ENCODE measurements at places on chromosomes 13 and 19. TPM values are rescaled to one million over a fixed set of nuclear protein-coding genes. Genes with fewer than 3 reads are reported as not detected.
A peak's percentile ranks its signal among the peaks of the same experiment; 100 is the strongest.

GRCh38 chr19:54561840-54562239, 11.8 kb upstream of the LILRA2 start:
- DNase-seq, result no peak

DNA sequence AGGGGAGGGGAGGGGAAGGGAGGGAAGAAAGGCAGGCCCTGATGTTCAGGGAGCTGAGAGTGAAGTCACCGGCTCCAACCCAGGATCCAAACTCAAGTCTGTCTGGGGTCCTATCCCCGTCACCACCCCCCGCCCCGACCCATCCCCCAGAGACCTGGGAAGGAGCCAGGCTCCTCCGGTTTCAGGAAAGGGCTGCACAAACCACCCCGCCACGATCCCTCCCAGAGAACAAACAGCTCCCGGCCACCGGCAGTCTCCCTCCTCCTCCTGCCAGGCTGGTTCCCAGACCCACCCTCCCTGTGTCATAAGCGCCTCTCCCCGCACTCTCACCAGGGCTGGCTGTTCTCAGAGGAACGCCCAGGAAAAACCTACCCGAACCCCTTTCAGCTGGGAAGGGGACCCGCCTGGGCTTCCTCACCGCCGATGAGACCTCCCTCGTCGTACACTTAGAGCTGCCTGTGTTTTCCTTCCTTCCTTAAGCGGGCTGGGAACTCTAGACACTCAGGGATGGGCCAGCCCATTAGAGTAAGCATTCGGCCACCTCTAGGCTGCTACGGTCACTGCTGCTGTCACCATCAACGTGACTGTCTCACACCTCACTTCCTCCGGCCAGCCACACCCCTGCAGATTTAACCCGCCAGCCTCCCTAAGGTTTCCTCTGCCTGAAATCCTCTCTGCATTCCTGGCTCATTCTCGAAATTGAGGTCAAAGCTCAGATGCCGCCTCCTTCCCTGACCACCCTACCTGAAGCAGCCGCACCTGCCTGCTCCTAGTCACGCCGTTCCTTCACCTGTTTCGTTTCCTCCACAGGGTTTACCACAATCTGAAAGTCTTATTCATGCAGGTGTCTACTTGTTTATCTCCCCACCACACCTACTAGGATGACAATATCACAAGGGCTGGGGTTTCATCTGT, 6.3 kb upstream of the RDH13 start:
- no peak for DNase-seq

GRCh38 chr13:108594153-108594552, 35.3 kb upstream of the MYO16 start:
- no peak for DNase-seq

GRCh38 chr13:83536153-83536552, 346.1 kb downstream of the SLITRK1 start:
- no peak for DNase-seq

DNA sequence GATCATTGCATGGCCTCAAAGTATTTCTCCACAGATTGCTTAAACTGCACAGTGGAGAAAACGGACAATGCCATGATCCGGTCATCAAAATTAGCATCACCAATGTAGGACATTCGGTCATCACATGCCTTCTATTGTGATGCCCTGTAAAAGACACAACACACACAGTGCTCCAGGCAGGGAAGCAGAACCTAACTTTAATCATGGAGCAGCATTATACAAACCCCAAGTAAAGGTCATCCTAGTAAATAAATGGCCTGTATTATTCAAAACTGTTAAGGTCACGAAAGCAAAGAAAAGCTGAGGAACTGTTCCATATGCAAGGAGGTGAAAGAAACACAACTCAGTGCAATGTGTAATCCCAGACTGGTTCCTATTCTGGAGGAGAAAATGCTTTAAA, 42.2 kb downstream of the TGDS start:
- DNase-seq, result no peak

GRCh38 chr13:112445411-112446271, 69.5 kb downstream of the SPACA7 start:
- DNase-seq, result no peak

DNA sequence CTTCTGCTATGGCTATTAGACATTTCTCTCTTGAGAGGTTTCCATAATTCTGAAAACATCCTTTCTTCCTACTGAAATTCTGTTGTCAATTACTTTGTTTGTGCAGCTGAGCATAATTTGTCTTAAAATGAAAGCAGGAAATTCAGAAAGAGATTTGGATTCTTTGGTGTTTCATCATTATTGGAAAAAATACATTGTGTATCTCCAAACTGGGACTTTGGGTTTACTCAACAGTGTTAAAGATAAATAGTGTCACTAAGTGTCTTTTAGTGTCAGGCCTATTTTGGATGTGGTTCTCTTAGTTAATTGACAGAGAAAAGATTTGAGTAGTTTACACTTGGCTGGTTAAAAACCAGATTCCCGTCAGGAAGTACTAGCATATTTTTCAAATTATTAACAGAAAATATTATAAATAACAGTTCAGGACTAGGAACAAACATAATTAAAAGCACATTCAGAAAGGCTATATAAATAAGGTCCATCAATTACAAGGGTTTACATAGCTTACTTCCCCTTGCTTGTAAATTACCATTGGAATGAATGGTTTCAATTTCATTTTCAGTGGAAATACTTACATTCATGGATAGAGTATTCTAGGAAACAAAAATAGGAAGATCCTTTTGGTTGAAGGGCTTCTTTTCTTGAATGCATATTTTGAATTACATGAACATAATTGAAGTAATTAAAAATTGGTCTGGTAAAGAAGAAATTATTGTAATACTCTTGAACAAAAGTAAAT, 483.1 kb downstream of the GPC6 start:
- DNase-seq, result no peak

DNA sequence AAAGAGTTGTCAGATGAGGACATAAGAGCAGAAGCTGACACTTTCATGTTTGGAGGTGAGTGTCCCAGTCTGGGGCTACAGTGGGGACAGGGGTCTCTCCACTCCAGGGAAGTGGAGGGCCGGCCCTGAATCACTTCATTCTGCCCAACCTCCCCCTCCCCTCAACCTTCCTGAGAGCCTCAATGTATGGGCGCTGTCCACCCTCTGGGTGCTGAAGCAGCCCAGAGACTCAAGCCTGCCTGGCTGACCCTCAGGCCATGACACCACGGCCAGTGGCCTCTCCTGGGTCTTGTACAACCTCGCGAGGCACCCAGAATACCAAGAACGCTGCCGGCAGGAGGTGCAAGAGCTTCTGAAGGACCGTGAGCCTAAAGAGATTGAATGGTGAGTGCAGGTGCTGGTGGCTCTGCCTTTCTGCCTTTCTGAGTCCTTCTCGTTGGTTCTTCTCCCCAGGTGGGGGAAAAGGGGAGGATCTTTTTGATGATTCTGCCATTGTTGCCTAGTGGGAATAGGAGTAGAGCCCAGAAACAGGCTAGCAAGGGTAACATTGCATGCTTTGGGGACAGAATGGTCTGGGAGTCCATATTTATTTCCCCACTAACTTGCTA, 8.8 kb downstream of the CYP4F8 start:
- DNase-seq, result no peak

- no peak for DNase-seq
Measured at GRCh38 chr13:23383151-23383550, 50.4 kb downstream of the SACS start.

- no peak for DNase-seq
Measured at GRCh38 chr13:100300708-100301107, 211.8 kb downstream of the PCCA start.

- DNase-seq, result no peak
Measured at GRCh38 chr13:42401376-42401775, 129.4 kb downstream of the AKAP11 start.

DNA sequence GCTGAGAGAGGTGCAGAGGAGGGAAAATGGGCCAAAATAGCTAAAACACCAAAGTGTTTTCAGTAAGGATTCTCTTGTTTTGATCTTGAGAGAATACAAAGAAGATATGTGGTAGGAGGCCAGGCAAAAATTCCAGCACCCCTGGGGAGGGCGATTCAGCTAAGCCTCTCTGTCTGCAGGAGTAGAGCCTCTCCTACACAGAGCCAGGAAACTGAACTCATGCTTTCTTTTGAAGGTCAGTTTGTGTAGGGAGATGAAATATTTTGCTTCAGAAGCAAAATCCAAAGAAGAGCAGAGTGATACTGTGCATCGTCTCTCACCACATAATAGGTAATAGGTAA, 565.0 kb downstream of the FGF9 start:
- DNase-seq, result no peak

DNA sequence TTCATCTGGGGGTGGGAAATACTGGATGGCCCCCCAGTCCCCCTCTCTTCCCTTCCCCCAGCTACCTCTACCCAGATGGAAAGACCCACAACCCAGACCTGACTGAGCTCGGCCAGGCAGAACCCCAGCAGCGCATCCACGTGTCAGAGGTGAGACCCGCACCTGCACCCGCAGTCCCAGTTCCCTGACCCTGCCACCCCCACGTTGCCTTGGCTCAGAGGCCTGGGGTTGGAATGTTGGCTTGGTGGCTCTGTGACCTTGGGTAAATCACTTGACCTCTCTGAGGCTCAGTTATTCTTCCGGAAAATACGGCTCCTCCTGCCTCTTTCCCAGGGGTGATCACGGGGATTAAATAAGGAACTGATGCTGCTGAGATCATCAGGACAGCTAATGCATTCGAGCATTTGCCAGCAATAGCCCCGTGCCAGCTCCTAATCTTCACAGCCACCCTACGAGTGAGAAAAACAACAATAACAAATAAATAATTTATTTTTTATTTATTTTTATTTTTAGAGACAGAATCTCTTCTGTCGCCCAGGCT, 12.3 kb downstream of the CBLC start:
- no peak for DNase-seq

- no peak for DNase-seq
Measured at GRCh38 chr13:20148501-20149183, 12.2 kb downstream of the GJA3 start.

- DNase-seq, result peak; percentile 48
Measured at GRCh38 chr19:53172889-53173288, 14.0 kb upstream of the ZNF347 start.

- DNase-seq, result no peak
Measured at GRCh38 chr19:53880711-53881481, 1.1 kb upstream of the PRKCG start.

DNA sequence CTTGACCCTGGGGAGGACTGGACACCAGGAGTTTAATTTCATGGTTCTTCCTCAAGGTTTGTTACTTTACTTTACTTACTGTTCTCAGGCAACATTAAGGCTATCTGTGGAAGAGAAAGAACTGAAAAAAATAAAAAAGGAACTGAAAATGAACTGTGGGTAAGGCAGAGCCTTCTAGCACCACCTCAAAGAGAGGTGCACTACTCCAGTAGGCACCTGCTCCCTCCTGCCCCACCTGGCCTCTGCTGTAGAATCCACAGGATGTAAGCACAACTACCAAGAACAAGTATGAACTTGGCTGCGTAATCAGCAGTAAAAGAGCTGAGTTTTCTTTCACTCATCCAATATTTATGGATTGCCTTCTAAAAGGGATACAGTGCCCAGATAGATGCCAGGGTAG, 12.2 kb downstream of the ZNF112 start:
- DNase-seq, result no peak

DNA sequence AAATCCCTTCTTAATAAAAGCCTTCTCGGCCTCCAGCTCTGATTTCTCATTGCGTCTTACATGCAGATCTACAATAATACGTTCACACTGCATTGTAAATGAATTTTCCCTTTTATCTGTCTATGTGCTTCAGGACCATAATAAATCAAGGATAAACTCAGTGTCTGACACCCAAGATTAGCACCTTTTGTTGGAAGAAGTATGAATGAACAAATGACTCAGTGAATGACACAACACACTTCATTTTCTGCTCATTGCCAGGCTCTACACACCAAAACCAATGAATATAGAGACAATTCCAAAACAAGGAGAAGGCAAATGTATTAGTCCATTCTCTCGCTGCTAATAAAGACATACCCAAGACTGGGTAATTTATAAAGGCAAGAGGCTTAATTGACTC, 1224.4 kb downstream of the EFNB2 start:
- DNase-seq, result no peak

DNA sequence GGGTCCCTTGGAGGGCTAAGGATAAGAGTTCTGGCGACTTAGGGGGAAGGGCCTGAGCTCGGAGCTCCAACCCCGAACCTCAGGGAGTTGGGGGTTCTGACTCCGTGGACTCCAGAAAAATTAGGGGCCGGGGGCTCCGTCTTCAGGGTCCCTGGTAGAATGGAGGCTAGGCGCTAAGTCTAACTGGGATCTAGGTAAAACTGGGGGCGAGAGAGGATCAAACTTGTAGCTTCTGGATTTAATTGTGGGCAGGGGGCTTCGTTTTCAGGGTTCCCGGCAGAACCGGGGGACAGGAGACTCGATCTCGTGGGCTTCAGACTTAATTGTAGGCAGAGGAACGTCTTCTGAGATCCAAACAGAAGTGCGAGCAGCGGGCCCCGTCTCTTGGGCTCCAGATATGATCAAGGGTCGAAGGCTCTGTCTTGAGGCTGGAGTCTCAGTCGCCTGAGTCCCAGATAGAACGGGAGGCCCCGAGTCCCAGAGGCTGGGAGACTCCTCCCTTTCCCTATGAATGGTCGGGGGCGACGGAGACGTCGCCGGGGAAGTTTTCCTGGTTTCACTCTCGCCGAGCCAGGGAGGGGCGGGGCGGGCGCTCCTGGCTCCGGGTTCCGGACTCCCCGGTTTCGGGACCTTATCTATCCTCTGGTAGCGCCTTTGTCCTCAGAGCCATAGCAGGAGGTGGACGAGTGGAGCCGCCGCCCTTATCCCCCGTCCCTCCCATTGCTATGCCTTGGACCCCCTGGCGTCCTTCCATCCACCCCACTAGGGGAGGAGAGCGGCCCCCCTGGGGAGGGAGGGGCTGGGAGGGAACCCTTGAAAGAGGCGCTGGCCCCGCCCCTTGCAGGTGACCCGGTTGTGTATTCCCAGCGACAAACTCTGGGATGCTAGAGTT, 1.3 kb downstream of the NECTIN2 start:
- DNase-seq, result peak; percentile 58

GRCh38 chr19:49441210-49441959, at the start of gene SLC17A7:
Gene SLC17A7, minus strand, starts transcription at chr19:49441527. Its CDS starts 148 bp downstream, at chr19:49441379.
- DNase-seq, result no peak

GRCh38 chr13:113730258-113730691, 28.8 kb upstream of the TMEM255B start:
- no peak for DNase-seq

GRCh38 chr13:35874704-35875103, 256.5 kb downstream of the DCLK1 start:
- DNase-seq, result no peak

GRCh38 chr19:10449037-10449436, 28.7 kb downstream of the PDE4A start:
- DNase-seq, result no peak

SHISA7 gene
- not detected for total RNA-seq

CEACAM21 gene
- total RNA-seq, result not detected

IL11 gene
- total RNA-seq, result 14.3 TPM

UGGT2 gene
- 40.1 TPM for total RNA-seq

PAF1 gene
- total RNA-seq, result 45.7 TPM

PIBF1 gene
- 26.9 TPM for total RNA-seq

RASGRP4 gene
- not detected for total RNA-seq
